ENCODE measurements at places on chromosomes 12 and 14. TPM values are rescaled to one million over a fixed set of nuclear protein-coding genes. Genes with fewer than 3 reads are reported as not detected.

Gene SMIM41
- not detected for total RNA-seq

Gene IKZF4
- 1.7 TPM for total RNA-seq

Gene KRT71
- total RNA-seq: not detected

Gene NELL2
- 0.06 TPM for total RNA-seq

Gene SPIC
- total RNA-seq: not detected

Gene L2HGDH
- 10.4 TPM for total RNA-seq

Gene TAS2R20
- total RNA-seq: not detected

Gene ANKRD9
- 11.0 TPM for total RNA-seq

Gene ABCD2
- total RNA-seq: not detected

Gene PEBP1
- total RNA-seq: 281 TPM

Gene FAM181A
- not detected for total RNA-seq

Gene KRT3
- total RNA-seq: 0.08 TPM

Gene SMCO2
- 0.12 TPM for total RNA-seq

Gene NGB
- not detected for total RNA-seq

Gene LTBP2
- total RNA-seq: 11.0 TPM

Gene HVCN1
- total RNA-seq: 0.59 TPM

Gene ACSM4
- not detected for total RNA-seq

Gene TDG
- 26.8 TPM for total RNA-seq

Gene SERPINA10
- total RNA-seq: not detected

Gene EML1
- total RNA-seq: 36.5 TPM

Gene LBHD2
- not detected for total RNA-seq

Gene OR4K15
- not detected for total RNA-seq

Gene NKX2-1
- total RNA-seq: not detected

Gene KCNH3
- 1.2 TPM for total RNA-seq

Gene CNTN1
- 55.1 TPM for total RNA-seq

Gene KRT82
- not detected for total RNA-seq

Gene LRRIQ1
- 1.0 TPM for total RNA-seq

Gene EIF4B
- 289 TPM for total RNA-seq

Gene TSHR
- not detected for total RNA-seq

Gene BDKRB1
- total RNA-seq: 0.38 TPM

Gene ZCRB1
- total RNA-seq: 63.6 TPM

Gene RNF212B
- not detected for total RNA-seq

Gene LRTM2
- total RNA-seq: 0.05 TPM

Gene SHMT2
- total RNA-seq: 111 TPM

Gene BCL7A
- total RNA-seq: 10.7 TPM

Gene C3AR1
- total RNA-seq: not detected

Gene SYNDIG1L
- not detected for total RNA-seq

Gene TEAD4
- 45.7 TPM for total RNA-seq

Gene C1QL4
- 5.7 TPM for total RNA-seq

Gene GPR84
- total RNA-seq: not detected

Gene PROX2
- total RNA-seq: not detected

Gene KERA
- not detected for total RNA-seq

Gene SERPINA3
- total RNA-seq: 10.6 TPM

Gene KLRC3
- total RNA-seq: not detected

Gene FSCB
- not detected for total RNA-seq

Gene ASCL4
- not detected for total RNA-seq

Gene MORN3
- 0.13 TPM for total RNA-seq

Gene OAS2
- 0.63 TPM for total RNA-seq
